8988T (cell line): ENCODE measurements at places on chromosomes 7 and 10.

DNA sequence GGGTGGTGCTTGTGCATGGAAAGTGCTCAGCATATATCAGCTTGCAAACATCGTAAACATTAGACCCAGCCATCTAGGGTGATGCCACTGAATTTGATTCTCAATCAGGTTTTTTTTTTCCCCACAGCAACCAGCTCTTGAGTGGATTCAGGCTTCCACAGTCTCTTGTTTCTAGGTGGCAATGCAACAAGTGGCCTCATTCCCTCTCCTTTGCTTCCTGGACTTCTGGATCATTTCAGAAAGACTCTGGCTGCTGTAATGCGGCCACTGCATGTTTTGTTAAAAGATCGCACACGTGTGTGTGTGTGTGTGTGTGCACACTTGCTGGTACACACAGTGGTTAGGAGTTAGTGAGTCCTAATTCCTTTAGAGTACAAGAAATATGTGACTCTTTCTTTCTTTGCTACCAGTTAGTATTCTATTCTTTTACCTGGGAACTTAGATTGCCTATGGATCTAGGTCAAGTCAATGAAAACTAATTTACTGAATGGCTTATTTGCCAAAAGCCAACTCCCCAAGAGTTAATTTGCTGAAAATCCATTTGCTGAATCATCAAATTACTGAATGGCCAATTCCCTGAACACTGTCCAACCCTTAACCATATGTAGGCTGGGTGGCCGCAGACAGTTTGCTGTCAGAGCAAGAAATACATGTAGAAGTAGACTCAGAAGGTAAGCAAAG lies 222.5 kb downstream of the CCSER2 start:
- DNase-seq = no peak

GRCh38 chr10:43852149-43852548 lies 203.5 kb upstream of the ZNF32 start:
- no peak for DNase-seq

GRCh38 chr10:316390-316789 lies 181.1 kb downstream of the ZMYND11 start:
- DNase-seq = no peak

GRCh38 chr10:96664563-96664962 lies 55.8 kb downstream of the PIK3AP1 start:
- no peak for DNase-seq

DNA sequence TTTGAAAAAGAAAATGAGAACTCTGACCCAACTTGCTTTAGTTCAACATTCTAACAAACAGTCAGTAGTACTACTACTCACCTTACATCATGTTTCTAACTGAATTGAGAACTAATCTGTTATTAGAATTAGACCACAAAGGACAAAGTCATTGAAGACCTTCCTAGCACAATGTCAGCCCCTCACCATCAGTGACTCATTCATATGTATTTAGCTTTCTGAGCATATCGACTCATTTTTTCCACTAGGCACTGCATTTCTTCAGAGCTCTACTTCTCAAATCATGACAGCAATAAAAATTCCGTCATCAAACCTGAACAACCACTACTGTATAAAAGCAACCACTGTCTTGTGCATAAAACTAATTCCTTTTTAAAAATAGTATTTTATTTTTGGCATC lies 4.4 kb upstream of the LRRN3 start:
- DNase-seq = no peak

DNA sequence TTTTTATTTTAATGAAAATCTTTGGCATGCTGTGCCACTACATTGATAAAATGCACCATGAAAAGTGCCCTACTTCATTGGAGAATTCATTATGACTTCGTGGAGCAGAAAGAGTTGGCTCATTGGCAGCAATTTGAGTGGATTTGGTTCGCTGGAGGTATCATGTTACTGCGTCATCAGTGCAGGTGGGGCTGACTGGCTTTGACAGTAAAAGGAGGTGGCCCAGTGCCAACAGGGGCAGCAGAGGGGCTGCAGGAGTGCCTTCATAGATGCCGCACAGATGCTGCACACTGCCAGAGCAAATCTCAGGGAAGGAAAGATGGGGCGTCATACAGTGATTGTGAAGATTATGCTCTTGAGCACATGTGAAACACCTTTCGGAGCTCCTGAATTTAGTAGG lies 22.2 kb downstream of the FZD1 start:
- no peak for DNase-seq

- DNase-seq = no peak
Observed at GRCh38 chr7:152344253-152344652, 91.5 kb downstream of the KMT2C start.

DNA sequence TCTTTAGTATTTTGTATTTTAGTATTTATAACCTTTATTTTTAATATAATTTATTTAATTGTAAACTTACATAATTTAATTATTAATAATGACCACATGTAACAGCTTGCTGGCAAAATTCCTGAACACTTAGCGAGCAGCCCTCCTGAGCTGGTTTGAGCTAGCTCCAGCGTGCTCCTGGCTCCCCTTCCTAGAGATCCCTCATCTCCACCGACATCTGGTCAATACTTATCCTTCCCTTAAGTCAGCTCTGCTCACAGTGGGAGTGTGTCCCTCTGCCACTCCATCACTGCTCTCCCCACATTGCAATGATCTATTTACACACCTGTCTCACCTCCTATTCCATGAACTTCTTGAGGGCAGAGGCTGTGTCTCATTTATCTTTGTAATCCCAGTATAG lies 20.6 kb upstream of the TBXAS1 start:
- no peak for DNase-seq

GRCh38 chr7:3688071-3688470 lies 387.0 kb downstream of the SDK1 start:
- DNase-seq = no peak

- DNase-seq = no peak
Observed at GRCh38 chr10:109475711-109476421, 447.4 kb downstream of the XPNPEP1 start.

DNA sequence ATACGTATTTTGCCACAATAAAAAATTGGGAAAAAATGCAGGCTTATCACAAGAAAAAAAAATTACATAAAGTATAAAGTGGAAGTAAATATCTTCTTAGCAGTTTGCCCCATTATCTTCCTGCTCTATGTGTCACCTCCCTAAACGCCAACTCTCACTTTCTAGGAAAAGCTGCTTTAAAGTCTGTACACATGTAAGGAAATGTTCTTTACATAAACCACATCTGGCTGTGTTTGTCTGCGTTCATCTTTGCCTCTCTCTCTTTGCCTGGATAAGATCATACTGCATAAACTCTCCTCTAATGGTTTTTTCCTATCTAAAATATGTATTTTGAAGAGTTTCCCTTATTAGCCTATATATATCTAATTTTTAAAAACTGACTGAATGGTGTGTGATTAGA lies 23.0 kb upstream of the UMAD1 start:
- DNase-seq = no peak

- DNase-seq = no peak
Observed at GRCh38 chr10:36171953-36172940, 530.2 kb upstream of the FZD8 start.

- no peak for DNase-seq
Observed at GRCh38 chr10:76576276-76576962, 1061.2 kb downstream of the KCNMA1 start.

DNA sequence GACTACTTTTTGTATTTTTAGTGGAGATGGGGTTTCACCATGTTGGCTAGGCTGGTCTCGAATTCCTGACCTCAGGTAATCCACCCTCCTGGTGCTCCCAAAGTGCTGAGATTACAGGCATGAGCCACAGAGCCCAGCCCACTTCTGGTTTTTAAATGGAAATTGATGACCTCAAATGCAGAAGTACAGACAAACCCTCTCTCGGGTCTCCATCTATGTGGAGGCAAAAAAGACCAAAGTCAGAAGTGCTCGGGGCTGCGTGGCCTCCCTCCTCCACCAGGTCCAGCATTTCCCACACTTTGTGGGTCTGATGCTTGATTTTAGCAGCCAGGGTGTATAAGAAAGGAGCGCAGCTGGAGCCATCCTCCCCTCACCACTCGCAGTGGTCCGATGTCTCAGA lies 187.3 kb upstream of the AUTS2 start:
- no peak for DNase-seq

DNA sequence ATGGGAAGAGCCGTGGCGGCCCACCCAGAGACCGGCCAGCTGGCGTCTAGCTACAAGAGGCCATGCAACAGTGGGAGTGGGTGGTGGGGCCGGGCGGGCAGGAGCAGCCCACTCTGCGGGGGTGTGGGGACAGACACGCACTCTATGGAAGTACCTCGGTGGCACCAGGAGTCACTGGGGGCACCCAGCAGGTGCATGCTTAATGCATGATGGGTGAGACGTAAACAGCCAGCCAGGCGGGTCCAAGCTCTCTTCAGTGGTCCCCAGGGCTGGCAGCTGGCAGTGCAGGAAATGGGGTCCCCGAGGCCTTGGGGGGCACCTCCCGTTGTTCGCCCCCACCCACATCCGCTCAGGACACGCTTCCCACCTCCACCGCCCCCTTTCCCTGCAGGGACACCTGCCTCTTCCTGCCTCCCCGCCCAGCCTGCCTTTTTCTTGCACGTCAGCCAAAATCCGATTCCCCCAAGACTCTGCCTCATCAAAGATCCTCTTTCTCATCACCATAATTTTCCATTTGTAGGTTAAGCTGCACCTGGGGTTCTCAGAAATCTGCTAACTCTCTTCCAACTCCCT lies 22.6 kb upstream of the PSMG3 start:
- no peak for DNase-seq

GRCh38 chr10:100122780-100123179 lies 41.1 kb upstream of the CPN1 start:
- DNase-seq = no peak

- DNase-seq = no peak
Observed at GRCh38 chr10:86362129-86362527, 4.5 kb downstream of the GRID1 start.

GRCh38 chr10:25614652-25615051 lies 319.4 kb upstream of the MYO3A start:
- DNase-seq = no peak
